ENCODE measurements at places on chromosomes 3 and 15. TPM values are rescaled to one million over a fixed set of nuclear protein-coding genes. Genes with fewer than 3 reads are reported as not detected.

The KBTBD13 gene
- not detected for total RNA-seq

DNA sequence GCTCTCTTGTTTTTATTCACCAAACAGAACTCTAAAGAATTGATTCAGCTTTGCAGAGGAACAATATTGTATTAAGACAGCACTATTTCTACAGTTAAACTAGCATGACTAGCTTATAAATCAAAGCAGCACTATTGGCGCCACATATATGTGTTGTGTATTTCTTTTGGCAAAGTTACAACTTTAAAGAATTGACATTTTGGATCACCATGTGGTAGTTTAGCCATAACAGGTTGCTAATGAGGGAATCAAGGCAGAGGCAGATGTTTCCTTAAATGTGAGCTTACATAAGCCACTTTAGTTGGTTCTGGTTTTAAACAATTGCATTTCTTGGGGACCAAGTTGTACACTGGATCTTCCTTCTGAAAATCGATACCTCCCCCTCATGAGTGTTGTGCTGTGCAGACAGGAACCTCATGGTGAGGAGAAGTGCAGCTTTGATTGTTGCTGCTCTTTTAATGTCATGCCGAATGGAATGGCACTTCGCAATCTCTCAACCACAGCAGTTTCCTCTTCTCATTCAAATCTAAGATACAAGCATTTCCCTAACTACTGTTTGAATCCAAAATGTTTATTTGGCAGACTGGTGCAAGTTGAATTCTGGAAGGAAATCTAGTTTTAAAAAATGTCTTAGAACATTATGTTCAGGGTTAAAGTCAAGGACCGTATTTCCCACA is 151.2 kb downstream of the MYRIP start:
- no peak for DNase-seq

DNA sequence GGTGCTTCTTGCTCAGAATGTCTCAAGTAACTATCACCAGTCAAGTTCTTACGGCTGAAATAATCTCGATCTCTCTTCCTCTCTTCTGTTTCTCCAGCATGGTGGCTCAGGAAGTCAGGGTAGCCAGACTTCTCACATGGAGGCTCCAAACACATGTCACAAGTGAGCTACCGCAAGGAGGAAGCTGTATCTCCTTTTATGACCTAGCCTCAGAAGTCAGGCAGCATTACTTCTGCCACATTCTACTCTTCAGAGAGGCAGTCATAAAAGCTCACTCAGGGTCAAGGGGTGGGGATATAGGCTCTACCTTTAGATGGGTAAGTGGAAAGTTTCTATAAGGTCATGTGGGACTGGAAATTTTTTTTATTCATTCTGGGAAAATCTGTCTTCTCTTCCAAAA is 86.6 kb upstream of the NEO1 start:
- DNase-seq: no peak

The DNAH1 gene
- 25.8 TPM for total RNA-seq

DNA sequence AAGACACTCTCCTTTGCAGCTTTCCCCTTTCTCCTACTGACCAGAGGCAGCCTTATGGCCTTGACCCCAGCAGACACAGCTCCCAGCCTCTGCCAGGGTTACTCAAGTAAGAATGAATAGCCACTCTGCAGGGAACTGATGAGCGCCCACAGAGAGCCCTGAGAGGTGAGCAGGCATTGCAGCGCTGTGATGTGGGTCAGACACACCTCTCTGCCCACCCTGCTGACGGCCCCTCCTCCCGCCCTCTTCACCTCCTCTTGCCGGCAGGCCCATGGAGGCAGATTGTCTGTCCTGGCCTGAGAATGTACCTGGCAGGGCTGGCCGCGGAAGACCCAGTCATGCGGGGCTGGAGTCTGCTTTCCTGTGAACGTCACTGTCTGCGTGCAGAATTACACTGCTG is 512.6 kb upstream of the PPP2R3A start:
- no peak for DNase-seq

GRCh38 chr3:72299823-72300222 is 514.9 kb upstream of the PROK2 start:
- no peak for DNase-seq

The SMCO1 gene
- total RNA-seq: not detected

DNA sequence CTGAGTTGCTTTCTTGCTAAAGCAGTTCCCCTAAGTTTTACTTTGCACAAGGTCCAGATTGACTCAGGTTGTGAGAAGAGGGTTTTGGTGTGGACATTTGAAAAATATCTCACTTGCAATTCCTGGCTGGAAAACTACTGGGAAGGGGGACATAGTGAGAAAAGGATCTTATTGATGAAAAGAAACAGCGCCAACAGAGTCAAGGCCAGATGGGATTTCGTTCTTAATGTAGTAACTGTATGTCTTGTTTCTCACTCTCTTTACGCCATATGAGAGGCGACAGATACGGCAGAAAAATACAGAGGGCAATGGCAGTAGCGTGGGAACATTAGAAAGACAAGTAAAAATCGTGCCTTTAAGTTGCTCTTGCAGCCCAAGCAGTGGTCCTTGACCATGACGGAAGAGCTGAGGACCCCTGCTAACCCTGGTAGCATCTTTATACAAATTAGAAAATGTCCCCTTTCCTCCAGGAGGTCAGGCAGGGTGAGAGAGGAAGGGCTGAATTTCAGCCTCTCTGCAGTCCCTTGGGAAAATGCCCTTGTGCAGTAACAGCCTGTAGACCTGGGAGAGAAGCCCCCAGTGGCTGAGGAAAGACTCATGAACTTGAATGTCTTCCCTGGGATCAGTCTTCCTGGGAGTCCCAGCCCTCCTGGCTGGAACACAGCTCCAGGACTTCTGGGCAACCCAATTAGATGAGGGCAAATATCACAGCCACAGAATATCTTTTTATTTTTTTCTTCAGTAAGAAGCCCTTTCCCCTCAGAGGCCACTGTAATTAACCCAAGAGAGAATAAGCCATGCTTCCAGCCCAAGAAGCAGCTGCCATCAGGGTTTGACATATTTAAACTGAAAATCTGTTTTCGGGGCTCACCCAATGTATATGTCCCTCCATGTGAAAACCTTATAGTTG is 113.4 kb downstream of the CD47 start:
- no peak for DNase-seq

GRCh38 chr3:14685179-14685578 is 10.2 kb downstream of the C3orf20 start:
- no peak for DNase-seq

DNA sequence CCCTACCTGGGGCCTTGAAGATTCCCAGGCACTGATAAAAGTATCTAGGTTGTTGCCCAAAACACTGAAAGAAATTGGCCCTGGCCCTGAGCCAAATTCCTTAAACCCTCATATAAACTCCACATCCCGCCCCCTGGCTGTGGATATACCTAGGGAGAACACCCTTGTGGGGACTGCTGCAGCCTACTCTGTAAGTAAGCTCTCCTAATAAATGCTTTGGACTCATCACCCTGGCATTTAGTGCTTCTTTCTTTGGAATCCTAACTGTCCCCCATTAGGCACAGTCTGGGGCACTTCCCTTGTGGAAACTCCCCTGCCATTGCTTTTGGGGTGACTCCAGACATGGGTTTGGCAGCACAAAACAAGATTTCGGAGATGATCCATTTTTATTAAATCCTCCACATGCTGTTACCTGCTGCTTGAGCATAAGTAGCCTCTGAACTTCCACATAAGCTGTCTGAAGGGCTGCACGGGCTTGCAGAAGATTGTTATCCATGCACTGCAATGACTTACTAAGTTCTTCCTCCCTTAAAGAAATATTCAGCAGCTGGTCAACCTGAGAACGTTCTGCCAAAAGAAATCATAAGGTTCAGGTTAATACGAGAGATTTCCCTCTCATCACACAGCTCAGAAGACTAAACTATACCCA is 46.4 kb downstream of the ZNF106 start:
- DNase-seq: no peak

DNA sequence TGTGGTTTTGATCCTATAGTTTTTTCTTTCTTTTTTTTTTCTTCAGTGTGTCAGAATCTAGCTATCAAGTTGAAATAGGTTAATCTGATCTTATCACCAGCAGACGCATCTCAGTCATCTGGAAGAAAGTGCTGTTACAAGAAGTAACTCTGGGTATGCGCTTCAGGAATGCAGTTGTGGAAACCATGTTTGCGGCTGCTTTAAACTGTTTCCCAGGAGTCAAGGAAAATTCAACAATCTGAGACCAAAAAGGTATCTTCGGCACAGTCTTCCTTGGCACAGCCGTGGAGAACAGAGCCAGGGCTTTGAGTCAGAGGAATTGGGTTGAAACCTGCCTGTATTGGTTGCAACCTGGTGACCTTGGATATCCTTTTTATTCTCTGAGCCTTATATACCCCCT is 59.9 kb downstream of the CD47 start:
- DNase-seq: no peak

The C3orf22 gene
- total RNA-seq: not detected

DNA sequence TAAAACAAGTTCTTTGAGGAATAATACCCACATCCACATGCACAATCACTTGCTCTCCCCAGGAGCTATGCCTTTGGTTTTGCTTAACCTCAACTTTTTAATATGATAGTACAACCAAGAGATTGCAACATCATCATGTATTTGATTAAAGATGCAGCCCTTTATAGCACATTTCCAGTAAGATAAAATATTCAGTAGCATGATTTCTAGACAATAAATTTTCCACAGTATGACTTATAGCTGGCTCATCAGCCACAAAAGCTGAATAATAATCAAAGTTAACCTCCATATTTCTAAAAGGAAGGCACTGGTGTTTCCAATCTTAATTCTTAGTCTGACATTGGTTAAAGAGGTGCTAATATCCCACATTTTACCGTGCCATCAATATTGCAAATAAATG is 622.5 kb downstream of the TBL1XR1 start:
- DNase-seq: no peak

DNA sequence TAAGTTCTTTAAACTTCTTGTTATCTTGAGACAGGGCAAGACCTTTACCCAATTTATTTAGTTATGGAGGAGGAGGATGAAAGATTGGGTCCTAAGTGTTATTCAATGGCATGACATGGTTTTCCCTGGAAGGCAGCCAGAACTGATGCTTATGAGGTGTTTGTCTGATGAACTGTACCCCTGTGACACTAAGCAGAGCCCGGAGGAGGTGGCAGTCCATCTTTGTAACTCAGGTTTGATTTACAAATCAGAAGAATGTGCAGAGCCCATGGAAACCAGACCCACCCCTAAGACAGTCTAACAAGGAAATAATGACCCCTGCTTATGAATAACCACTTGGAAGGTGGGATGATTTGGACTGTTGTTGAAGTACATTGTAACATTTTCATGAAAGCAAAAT is 878.6 kb upstream of the NR2F2 start:
- no peak for DNase-seq

The DAPK2 gene
- total RNA-seq: 4.2 TPM

The GASK1A gene
- total RNA-seq: not detected

DNA sequence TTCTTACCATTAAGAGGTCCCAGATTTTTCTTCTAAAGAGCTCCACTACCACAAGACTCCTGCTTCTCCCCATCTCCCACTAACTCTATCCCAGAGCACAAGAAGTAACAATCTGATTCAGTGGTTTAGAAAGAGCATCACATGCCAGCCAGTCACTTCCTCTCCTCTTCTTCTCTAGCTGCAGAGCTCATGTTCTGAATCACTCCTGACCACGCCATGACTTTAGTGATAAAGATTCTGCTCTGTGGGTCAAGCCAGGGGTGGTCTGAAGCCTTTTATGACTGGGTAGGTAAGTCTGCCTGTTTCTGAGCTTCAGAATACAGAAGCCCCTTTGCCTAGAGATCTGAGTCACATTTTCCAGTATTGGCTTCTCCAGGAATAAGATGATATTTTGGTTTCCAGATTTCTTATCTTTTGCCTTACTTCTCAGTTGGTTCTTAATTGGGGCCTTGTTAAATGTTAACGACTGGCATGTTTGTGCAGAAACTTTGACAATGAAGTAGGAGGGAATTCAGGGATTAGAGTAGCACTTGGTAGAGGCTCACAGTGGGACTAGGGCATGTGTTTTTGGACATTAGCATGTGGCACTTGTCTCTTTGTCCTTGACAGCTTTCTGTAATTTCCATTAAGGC is 27.6 kb upstream of the ADAMTSL3 start:
- DNase-seq: no peak

- no peak for DNase-seq
Measured at GRCh38 chr3:152097770-152098169, 171.0 kb upstream of the MBNL1 start.

DNA sequence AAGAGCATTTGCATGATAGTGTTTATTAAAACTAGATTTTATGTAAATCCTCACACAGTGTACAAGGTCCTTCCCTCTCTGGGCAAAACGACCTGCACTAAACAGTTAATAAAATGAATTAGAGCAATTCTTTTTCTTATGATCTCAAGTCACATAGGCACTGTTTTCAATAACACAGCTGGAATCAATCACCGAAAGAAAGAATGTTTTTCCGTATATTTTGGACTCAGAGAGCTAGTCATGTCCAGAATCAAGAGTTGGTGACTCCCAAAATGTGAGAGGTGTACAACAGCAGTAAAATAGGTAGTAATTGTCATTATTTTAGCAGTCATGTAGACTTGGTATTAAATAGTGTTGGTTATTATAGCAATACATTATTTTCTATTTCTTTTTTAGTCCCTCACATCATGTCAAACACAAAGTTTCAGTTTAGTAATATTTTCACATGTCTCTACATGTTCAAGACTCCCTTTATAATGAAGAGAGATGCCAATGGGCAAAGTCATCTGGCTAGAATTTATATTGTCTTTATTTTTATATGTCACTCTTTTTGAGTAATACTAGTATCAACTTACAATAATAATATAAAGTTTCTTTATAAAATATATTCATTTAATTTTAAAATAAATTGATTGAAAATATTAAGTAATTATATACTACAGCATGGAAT is 448.6 kb upstream of the CDIN1 start:
- no peak for DNase-seq

GRCh38 chr3:100400419-100400779 is 490 bp downstream of the TOMM70 start:
- DNase-seq: no peak

DNA sequence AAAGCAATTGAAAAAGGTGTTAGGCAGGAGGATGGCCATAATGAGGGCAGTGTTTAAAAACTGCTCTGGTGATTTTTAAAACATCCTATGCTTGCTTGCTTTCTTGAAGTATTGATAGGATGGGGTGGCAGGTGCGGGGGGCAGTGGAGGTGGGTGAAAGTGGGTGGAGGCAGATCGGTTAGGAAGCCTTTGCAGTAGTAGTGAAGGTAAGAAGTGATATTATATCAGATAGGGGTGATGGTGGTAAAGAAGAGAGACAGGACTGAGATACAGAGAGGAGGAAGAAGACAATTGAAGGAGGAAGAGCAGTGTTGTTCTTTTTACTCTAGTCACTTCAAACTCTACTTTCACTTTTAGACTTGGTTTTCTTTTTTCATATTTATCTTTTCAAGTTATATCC is 11.1 kb downstream of the ZNF80 start:
- no peak for DNase-seq

GRCh38 chr3:114057011-114057347 is 442 bp downstream of the QTRT2 start:
- no peak for DNase-seq

The NT5DC2 gene
- total RNA-seq: 9.5 TPM

The ALDH1L1 gene
- total RNA-seq: not detected

The ANKRD34C gene
- total RNA-seq: not detected

Measured in activated B cell treated with CpG ODN at 0.5 μM for 24 hours (primary cell).